Cardiac fibroblast (primary cell): ENCODE measurements at places on chromosomes 13 and 19.

- DNase-seq: peak; percentile 34
Observed at GRCh38 chr19:13935765-13936510, 2.3 kb downstream of the PODNL1 start.

GRCh38 chr13:50672025-50672424 is 171.5 kb downstream of the DLEU7 start:
- DNase-seq: peak; percentile 31

- DNase-seq: peak; percentile 70
Observed at GRCh38 chr19:33796164-33796875, at the start of gene KCTD15. Gene KCTD15 (plus strand): TSS chr19:33796870. CDS start chr19:33800455, 3,585 bp downstream.

- peak; percentile 88 for DNase-seq
Observed at GRCh38 chr13:48492470-48493065, 40.3 kb downstream of the RCBTB2 start.

- no peak for DNase-seq
Observed at GRCh38 chr13:65826657-65827056, 1403.5 kb downstream of the PCDH9 start.

GRCh38 chr13:81757348-81757970 is 1416.5 kb upstream of the SPRY2 start:
- no peak for DNase-seq

- no peak for DNase-seq
Observed at GRCh38 chr13:39566216-39566869, 36.6 kb downstream of the LHFPL6 start.

DNA sequence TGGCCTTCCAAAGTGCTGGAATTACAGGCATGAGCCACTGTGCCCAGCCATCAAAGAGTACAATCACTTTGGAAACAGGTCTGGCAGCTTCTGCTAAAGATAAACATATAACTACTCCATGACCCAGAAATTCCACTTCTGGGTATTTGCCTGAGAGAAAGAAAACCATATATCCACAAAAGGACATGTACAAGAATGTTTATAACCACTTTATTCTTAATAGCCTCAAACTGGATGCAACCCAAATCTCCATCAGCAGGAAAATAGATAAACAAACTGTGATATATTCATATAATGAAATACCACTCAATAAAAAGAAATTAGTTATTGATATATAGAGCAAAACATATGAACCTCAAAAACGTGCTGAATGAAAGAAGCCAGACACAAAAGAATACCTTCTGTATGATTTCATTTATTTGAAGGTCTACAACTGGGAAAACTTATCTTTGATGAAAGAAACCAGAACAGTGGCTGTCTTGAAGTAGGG is 40.5 kb downstream of the TEX26 start:
- peak; percentile 16 for DNase-seq

DNA sequence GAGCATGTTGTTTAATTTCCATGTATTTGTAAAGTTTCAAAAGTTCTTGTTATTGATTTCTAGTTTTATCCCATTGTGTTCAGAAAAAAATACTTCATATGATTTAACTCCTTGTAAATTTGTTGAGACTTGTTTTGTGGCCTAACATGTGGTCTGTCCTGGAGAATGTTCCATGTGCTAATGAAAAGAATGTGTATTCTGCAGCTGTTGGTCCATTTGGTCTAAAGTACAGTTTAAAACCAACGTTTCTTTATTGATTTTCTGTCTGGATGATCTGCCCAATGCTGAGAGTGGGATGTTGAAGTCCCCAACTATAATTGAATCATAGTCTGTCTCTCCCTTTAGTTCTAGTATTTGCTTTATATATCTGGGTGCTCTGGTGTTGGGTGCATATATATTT is 34.9 kb upstream of the TPP2 start:
- no peak for DNase-seq

DNA sequence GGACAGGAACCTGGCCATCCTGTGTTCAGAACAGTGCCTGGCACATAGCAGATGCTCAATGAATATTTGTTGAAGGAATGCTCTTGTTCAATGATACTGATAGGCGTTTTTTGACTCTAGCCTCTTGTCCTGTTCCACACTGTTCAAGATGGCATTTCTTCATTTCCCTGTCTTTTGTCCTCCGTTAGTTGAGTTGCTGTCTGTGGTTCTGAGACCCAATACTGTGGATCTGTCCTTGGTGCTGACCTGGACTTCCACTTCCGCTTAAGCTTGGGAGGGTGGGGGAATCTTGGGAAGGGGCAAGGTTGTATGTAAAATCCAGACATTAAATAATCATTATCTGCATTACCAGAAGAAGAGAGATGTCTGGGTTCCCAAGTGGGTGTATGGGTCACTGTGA is 8.3 kb upstream of the KCNN4 start:
- peak; percentile 68 for DNase-seq

GRCh38 chr13:102402290-102402689 is 442 bp upstream of the FGF14 start:
- DNase-seq: no peak

- DNase-seq: no peak
Observed at GRCh38 chr19:5993201-5993600, 15.3 kb upstream of the RANBP3 start.

DNA sequence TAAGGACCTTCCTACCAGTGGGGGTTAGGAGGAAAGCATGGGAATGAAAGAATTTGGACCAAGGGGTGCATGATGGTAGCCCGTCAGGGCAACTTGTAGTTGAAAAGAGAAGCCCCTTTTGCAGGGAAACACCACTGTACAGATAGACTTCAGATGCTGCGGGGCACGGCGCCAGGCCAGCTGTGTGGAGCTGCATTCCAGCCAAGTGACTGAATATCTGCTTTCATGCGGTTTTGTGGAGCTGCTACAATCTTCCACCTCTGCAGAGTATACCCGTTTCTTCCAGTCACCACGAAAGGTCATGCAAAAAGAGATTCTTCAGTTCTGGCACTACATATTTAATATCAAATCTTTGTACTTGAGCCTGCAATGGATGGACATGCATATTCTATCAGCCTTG is 104.7 kb downstream of the RGCC start:
- DNase-seq: peak; percentile 83

GRCh38 chr13:21465710-21466160 is 6.6 kb upstream of the ZDHHC20 start:
- DNase-seq: no peak

DNA sequence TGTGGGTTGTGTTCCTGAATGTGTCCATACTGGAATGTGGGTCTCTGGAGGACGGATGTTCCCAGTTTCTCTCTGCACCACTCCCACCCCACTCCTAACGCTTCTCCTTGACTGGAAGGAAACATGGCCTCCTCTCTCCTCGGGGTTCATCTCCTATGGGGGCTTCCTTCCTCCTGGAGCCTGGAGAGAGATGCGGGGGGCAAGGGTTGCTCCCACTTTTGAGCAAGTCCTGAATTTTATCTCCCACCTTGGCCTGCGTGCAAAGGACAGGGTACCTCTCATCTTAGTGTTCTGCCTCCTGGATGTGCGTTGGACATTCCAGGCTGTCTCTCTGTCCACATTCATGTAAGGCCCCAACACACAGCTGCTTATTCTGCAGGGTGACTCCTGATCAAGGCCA is 52.5 kb upstream of the UQCRFS1 start:
- no peak for DNase-seq

- DNase-seq: no peak
Observed at GRCh38 chr13:50358231-50359040, 343.2 kb downstream of the KCNRG start.

DNA sequence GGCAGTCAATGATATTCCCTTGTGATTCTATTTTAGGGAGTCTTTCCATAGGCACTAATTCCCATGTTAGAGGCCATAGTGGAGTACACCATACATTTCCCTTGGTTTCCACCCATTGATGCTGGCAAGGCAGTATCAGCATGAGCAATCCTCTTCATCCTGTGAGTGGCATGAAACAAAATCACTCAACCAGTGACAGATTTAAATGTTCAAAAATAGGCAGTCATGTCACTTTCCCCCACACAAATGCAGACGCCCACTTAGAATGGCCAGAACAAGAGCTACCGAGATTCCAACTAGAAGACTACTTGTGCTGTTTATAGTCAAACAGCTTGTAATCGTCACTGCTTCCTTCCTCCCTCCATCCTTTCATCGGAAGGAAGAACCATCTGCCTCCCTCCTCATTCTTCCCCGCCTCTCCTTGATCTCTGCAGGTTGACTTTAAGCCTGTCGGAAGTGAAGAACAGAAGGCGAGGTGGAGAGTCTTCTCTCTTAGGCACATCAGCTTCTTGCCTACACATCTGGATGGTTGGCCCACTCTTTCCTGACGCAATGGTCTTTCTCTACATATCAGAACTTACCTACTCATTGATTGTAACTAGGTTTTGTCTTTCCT is 22.6 kb downstream of the RASL11A start:
- no peak for DNase-seq

DNA sequence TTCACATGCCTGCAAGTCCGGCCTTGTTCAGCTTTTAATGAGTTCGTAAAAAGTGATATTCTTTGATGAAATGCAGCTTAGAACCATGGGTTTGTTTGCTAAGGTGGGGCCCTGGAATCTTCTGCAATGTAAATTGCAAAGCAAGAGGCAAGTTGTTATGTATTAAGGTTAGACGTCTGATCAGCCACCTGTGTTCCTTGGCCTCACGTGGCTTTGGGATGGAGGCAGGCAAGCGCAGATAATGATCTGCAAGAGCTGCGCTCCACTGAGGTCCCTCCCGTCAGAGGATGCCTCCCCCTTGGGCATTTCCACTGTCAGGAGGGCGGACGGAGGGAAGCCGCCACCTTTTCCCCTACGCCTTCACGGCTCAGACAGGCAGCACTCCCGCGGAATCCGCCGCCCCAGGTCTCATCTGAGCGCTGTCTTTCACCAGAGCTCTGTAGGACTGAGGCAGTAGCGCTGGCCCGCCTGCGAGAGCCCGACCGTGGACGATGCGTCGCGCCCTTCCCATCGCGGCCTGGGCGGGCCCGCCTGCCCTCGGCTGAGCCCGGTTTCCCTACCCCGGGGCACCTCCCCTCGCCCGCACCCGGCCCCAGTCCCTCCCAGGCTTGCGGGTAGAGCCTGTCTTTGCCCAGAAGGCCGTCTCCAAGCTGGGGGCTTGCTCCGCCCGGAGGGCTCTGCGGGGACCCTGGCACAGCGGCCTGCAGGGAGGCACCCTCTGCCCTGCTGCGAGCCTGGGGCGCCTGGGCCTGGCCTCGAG is 110.9 kb downstream of the CRYL1 start:
- no peak for DNase-seq

- DNase-seq: no peak
Observed at GRCh38 chr19:17599780-17600179, 44.3 kb downstream of the COLGALT1 start.

- DNase-seq: no peak
Observed at GRCh38 chr13:97933776-97934175, 19.7 kb upstream of the IPO5 start.

DNA sequence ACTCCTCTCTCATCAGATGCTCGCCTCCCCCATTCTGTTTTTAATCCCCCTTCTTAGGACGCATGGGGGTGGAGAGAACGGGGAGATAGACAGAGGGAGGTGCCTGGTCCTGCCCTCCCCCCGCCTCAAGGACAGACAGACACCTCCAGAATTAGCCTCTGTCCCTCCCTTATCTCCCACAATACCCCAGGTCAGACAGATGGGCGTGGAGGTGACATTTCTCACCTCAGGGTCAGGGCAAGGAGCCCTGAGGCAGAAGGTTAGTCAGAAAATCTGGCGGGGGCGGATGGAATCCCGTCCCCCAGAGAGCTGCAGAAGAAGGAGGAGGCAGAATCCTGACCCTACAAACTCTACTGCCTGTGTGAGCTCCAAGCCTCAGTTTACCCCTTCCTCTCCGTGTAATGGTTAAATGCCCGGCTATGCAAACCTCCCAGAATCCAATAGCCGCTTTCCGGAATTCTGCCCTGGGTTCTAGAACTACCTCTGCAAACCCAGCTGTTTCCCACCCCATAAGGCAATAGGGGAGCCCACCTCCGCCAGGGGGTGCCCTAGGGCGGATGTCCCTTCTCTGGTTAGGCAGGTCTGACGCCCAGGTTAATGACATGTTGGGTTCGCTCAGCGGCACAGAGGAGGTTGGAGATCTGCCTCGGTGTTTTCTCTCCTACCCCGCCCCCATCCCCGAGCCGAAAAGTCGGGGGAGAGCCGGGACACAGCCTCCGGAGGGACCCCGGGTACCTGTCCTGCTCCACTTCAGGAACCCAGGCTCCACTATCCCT is 900 bp downstream of the PPP1R13L start:
- no peak for DNase-seq
